ENCODE measurements at places on chromosomes 12 and 14.

DNA sequence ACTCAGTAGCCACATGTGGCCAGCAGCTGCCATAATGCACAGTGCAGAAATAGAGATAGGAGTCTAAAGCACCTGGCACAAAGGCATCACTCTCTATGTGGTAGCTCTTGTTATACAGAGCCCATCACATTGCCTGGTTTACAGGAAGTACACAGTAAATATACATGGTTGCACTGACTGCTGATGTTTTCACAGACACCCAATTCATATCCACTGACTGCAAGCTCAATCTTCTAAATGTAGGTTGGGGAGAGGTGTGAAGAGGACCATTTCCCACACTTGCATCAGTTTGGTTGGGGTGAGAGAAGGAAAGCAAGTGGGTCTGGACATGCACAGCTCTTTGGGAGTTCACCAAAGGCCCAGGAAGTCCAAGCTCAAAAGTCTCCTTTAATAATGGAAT is 172.8 kb downstream of the DPF3 start:
- no peak for DNase-seq

DNA sequence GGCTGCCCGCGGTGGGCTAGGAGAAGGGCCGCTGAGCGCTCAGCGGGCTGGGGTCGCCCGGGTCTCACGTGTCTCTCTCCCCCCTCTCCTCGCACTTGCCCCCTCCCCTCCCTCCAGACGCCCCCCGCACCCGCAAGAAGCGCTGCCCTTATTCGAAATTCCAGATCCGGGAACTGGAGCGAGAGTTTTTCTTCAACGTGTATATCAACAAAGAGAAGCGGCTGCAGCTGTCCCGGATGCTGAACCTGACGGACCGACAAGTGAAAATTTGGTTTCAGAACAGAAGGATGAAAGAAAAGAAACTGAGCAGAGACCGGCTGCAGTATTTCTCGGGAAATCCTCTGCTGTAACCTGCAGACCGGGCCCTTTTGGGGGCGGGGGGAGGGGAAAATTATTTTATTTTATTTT is 314 bp upstream of the HOTAIR start:
- DNase-seq: no peak

DNA sequence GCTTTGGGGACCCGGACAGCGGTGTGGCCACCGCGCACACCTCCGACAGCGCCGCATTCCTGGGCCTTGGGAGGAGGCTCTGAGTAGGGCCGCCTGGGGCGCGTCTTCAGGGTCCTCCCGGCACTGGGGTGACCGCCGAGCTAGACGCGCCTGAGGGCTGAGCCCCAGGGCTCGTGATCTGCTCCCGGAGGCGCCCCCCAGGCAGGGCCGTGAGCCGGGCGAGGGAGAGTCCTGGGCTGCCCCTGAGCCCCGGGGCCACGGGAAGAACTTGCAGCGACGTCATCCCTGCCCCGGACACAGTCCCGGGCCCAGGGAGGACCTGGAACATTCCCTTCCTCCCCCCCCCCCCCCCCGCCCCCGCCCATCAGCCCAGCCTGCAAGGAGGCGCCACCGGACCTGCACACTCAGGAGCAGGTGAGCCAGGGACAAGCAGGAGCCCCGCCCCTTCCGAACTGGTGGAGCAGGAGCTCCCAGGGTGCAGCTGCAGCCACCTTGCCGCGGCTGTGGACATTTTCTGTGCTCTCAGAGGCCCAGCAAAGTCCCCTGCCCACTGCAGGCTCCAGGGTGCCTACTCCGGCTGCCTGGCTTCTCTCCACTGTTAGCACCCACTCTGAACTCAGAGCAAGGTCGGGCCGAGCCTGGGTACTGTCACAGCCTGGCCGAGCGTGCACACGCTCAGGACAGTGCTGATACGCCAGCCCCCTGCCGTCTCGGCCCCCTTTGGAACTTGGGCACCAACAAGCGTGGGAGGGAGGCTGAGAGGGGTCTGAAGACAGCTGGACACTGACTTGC is 50.7 kb downstream of the A2M start:
- no peak for DNase-seq

DNA sequence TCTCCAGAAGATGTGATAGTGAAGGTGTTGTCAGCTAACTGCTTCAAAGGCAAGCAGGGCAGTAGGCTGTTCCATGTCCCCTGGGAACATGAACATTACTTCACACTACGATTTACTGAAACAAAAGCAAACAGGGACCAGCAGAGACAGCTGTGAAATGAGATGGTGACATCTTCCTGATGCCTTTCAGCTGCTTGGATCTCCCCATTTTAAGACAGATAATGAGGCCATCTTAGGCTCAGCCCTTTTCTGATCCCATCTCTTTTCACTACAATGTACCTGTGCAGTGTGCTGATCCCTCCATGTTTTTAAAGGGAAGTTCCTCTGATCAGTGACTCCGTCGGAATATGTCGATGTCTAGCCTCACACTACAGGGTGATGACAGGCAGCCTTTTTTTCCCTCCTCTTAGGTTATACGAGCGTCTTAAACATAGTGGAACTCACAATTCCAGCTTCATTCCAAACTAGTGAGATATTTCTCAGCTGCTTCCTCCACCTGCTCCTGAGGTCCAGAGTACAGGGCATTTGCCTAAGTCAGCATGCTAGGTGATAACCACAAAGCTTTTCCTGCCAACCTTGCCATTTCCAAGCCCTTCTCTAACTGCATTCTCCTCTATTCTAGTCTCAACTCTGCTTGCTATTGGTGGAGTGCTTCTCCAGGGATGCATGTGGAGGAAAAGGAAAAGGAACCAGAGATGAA is 87.6 kb upstream of the EGLN3 start:
- no peak for DNase-seq

GRCh38 chr12:15787778-15788177 is 1.4 kb downstream of the EPS8 start:
- no peak for DNase-seq

DNA sequence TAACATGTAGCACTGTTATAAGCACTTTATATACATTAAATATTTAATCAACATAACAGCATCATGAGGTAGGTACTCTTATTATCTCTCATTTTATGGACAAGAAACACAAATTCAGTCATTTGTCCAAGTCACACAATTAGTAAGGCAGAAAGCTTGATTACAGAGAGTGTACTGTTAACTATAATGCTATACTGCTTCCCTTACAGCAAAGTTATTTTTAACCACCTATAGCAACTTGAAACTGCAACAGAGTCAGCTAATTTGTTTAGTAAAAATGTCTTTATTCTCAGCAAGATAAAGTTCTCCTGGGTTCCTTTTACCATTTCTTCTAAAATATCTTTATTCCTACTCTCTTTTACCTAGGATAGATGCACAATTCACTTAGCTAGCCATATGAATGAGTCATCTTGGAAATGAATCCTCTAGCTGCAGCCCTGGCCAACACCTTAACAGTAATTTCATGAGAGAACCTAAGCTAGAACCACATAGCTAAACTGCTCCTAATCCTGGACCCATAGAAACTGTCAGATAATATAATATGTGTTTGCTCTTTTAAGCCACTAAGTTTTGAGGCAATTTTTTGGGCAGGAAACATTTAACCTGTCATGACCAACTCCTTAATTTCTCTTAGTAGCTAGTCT is 90.2 kb upstream of the HECTD1 start:
- DNase-seq: no peak

GRCh38 chr12:111643427-111643826 is 42.3 kb downstream of the BRAP start:
- DNase-seq: no peak

- no peak for DNase-seq
Observed at GRCh38 chr12:13004361-13004760, 4.3 kb upstream of the HEBP1 start.

GRCh38 chr12:59164991-59165718 is 244.9 kb upstream of the LRIG3 start:
- peak; percentile 5 for DNase-seq

DNA sequence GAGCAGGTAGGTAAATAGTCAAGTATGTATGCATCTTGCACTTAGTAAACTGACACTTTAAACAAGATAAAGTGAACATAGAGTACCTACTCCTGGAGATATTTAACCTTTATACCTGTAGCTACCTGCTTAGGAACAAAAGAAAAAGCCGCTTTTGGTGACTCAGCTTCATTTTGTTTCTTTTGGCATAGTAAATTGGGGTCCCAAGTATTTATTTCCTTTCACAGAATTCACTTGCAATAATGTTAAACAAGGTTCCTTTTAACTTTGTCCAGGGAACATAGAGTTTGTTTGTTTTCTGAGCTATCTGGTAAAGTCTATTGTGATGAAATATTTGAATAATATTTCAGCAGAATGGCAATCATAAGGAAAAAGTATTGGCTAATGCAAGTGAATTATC is 20.0 kb downstream of the SLCO1B3 start:
- DNase-seq: no peak

- no peak for DNase-seq
Observed at GRCh38 chr12:102120886-102121285, 903 bp downstream of the PARPBP start.

- DNase-seq: no peak
Observed at GRCh38 chr12:89529738-89530137, 3.9 kb upstream of the POC1B start.

DNA sequence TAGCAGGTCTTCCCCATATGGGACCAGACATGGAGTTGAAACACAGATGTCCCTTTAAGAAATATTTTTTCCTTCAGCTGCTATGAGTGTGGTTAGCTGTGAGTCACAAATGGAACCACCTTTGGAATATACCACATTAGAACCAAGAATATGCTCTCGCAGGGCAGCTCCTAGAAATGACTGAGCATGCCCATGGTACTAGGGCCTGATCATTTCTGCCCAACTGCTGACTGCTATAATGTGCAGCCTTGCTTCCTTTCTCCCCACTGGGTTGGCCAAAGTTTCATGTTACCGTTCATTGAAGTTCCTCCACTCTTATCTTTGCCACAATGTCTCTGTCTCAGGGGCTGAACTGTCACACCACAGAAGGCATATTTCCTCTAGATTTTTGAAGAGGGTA is 1074.6 kb downstream of the FLRT2 start:
- DNase-seq: no peak

DNA sequence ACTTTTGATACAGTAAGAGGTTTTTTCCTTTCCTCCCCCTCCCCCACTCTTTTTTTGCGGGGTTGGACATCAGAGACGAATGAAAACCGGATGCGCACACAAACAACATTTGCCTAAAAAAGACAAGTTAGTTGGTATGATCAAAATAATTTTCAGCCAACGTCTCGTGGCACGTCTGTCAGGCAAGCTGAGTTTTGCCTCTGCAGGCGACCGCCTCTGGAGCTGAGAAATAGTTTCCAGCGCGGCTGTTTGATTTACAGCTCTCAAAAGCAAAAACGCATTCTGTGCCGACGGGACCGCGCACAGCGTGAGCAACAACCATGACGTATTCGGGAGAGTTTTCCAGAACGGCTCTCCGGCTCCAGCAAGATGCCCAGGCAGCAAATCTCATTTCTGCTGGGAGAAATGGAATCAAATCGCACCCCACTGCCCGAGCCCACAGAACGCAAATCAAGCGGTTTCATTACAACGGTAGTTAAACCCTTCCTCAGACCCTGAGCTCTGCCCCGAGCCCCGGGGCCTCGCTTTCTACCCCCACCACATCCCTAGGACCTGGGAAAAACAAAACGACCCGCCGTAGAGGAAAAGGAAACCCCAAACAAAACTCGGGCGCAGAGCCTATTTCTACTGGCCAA is 14.2 kb upstream of the CALM1 start:
- peak; percentile 85 for DNase-seq

- no peak for DNase-seq
Observed at GRCh38 chr12:31710021-31710818, 18.6 kb downstream of the AMN1 start.

DNA sequence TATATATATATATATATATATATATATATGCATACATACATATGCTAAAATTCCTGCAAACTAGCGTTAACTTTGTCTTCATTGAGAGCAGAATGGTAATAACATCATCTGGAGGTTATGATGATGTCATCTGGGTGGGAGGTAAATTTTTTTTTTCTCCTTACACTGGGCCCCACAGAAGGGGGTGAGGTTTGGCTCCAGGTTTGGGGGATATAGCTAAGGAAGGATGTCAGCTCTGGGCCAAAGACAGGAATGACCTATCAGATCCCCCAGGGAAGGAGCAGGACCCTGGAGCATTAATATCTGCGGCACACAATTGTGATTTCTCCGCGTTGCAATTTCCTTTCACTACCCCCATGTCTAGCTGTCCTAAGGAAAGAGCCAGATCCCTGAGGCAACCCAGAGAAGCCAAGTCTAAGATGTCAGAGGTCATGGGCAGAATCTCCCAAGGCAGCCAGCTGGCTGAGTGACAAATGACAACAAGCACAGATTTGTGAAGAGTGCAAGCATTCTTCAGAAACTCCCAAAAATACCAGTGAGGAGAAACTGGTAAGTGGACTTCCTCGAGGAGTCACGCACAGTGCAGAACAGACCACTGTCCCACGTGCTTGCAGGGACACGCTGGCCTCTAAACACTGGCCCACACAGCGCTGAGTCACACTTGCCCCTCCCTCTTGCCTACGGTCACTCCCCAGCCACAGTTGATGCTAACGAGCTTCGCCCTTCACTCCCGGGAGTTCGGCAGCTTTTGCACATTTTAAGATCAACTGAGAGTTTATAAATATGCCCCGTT is 9.9 kb downstream of the UBC start:
- peak; percentile 66 for DNase-seq

DNA sequence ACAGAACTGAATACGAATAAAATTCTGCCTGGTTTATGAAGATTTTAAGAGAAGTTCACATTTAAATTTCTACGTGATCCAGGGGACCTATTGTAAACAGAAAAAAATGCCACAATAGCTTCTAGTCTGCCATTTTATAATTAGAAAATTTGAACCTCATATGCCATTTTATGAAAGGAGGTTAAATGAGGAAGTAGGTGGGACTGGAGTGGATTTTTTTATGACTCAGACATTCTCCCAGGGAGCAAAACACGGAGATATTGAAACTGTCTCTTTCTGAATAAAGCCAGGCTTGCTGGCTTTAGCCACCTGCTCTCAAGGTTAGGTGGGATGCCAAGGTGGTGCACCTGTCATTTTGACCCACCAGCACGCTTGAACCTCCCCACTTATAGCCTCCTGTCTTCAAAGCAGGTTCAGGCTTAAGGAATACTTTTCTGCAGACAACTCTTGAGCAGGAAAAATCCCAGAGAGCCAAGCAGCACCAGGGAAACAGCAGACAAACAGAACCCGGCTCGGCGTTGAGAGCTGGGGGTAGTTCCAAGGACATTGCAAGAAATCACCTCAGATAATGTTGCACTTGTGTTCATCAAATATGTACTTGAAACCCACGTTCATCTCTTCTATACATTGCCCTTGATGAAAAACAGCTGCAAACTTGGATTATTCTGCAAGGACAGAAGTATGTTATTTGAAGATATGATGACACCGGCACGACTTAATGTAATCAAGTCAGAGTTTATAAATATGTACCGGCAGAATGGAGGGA is 203.7 kb downstream of the PPM1H start:
- no peak for DNase-seq

DNA sequence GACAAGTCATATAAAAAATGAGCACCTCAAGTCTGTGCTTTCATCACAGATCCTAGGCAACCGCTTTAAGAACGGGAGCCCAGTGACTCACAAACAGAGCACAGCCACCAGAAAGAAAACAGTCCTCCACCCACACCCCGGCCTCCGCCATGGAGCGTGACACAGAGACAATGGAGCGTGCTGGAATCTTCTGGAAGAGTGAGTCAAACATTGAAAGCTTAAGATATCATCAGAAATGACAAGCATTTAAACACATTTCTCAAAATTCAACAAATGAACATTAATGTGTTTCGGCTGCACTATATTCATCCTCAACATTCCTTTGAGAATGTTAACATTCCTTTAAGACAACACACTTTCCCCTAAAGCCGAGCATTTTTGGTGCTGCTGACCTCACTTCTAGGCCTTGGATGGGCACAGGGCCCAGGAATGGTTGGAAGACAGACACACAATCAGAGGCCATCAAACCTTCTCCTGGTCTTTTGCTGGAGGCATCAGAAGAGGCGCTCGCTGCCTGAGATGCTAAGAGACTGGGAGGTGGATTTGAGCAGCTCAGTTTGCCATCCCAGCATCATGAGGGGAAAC is 23.6 kb upstream of the TMEM132D start:
- no peak for DNase-seq

Measured in hippocampal formation (tissue), 2 donors.